ENCODE measurements at places on chromosomes 12 and 14.

DNA sequence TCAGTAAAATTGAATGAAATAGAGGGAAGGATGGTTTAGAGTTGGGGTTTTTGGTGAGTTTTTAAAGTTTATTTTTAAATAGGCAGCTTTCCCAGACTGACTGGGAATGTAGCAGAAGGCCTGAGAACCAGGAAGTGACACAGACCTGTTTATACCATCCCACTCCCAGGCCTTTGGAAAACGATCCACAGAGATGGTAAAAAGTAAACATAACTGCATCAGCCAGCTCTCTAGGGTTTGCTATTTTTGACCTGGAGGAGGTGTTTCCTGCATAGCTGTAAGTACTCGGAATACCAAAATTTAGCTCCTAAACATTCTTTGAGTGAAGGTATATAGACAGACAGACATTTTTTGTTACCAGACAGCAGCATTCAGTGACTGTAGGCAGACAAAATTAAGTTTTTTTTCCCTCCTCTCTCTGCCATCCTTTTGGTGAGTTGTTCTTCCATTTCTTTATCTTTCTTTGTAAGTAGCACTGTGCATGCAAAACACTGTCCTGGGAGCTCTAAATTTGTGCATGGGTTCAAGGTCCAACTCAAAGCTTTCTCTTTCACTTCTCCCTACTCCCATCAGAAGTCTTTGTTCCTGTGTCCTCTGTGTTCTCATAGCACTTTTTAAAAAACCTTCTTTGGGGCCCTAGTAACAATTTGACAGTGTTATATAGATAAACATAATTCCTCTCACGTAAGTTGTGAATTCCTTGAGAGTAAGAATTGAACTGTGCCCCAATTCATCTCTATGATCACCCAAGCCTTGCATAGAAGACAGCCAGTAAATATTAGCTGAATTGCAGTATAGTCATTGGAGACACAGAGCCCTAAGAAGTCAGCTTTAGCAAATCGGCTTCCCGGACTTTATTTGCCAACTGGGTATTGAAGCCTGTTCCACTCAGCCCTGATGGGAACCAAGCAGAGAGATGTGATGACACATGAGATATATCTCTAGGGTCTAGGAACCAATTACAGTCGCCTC is 37.4 kb downstream of the SUSD6 start:
- peak; percentile 83 for DNase-seq

DNA sequence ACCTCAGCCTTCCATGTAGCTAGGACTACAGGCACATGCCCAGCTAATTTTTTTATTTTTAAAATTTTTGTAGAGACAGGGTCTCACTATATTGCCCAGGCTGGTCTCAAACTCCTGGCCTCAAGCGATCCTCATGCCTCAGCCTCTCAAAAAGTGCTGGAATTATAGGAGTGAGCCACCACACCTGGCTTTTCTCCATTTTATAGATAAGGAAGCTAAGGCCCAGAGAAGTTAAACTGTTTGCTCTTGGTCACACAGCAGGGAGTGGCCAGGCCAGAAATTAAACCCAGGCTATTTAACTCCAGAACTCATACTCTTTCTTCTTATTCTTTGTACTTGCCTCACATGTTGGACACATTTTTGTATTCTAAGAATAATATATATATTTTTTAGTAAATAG is 16.5 kb downstream of the UBE3B start:
- no peak for DNase-seq

- no peak for DNase-seq
These were observed 13.2 kb downstream of the CPNE8 start for GRCh38 chr12:38892087-38892786.

GRCh38 chr12:946212-946611 is 3.3 kb downstream of the RAD52 start:
- no peak for DNase-seq

DNA sequence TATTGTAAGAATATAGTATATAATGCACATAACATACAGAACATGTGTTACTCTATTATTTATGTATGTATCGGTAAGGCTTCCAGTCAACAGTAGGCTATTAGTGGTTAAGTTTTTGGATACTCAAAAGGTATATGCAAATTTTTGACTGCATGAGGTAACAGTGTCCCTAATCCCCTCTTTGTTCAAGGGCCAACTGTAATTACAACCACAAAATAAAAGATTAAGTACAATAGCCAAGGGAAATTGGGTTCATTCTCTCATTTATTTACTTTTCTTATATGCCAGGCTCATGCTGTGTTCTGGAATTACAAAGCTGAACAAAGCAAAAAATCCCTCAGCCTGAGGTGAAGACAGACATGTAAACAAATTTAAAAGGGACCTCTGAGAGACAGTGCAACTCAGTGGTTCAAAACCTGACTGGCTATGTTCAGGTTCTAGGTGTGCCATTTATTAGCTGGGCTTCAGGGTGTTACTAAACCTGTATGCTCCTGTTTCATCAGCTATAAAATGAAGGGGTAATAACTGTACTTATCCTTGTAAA is 43.4 kb upstream of the TSPAN8 start:
- peak; percentile 79 for DNase-seq

DNA sequence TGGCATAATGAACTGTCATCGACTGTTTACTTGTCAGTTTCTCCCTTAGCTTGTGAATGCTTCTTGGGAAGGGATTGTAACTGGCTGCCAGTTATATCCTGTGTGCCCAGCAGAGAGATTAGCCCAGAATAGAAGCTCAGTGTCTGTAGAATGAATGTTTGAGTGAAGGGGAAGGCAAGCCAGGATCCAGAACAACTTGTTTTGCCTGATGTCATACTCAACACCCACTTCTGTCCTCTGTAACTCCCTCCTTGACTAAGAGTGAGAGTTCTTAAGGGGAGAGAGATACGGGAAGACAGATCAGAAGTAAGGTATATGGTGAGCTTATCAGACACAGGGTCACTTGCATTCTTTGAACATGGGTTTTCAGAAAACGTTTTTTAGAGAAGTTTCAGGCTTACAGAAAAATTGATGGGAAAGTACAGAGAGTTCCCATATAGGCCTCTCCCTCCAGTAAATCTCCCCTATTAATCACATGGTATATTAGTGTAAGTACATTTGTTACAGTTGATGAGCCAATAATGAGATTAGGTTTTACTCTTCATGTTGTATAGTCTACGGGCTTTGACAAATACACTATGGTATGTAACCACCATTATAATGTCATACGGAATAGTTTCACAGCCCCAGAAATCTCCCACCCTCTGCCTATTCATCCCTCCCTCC is 5.6 kb upstream of the SPPL3 start:
- no peak for DNase-seq
